Stimulated activated CD4-positive, alpha-beta T cell treated with anti-CD3 and anti-CD28 coated beads, Interleukin-1b, Interleukin-23, amount 100 ng/mL, for 1 hour (primary cell): ENCODE measurements at places on chromosomes 7 and 10.

- no peak for DNase-seq
These were observed 373.5 kb downstream of the KCNMA1 start for GRCh38 chr10:77264107-77264506.

GRCh38 chr10:87705339-87705738, 45.7 kb downstream of the PAPSS2 start:
- no peak for DNase-seq

GRCh38 chr10:51269821-51270220, 195.5 kb downstream of the PRKG1 start:
- DNase-seq, result no peak

- DNase-seq, result no peak
These were observed 35.1 kb downstream of the GUSB start for GRCh38 chr7:65946904-65947303.

GRCh38 chr7:17620566-17620965, 319.7 kb downstream of the SNX13 start:
- DNase-seq, result no peak

DNA sequence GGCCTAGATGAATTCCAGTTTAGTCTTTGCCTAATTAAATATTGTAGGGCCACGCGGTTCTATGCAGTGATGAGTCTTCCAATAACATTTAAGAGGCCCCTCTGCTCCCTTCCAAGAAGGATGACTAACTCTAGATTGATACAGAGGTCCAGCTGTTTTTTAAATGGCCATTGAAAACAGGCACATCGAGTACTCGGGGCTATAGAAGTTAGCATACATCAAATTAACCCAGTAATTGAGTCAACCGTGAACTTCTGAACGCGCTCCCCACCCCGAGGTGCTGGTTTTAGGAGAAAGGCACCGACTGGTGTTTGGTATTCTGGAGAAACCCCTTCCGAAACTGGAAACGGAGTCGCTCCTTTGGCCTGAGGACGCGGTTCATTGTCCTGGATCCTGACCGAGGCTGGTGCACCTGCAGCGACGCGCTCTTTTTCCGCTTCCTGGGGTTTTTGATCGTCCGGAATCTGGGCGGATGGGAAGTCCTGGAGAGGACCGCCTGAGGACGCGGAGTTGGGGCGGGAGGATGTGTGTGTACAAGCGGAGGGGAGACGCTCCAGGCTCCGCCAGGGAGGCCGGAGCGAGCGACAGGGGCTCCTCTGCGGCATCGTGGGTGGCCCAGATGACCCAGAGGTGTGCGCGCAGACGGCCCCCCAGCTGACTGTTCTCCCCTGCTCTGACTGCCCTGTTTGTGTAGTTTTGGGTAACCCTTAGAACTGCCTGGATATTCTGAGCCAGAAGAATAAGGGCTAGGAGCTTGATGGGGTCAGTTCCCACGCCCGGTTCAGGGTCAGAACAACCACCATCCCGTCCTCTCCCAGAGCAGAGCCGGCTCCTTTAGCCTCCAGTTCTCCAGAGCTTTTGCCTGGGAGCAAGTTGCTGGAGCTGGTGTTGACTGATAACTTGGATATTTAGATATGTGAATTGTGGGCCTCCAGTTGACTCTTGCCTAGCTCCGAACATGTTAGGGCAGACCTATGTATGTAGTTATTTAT, 711 bp downstream of the FAM221A start:
- DNase-seq, result no peak

- DNase-seq, result no peak
These were observed 11.9 kb downstream of the CYTH3 start for GRCh38 chr7:6260291-6261187.

- DNase-seq, result no peak
These were observed 1284.3 kb downstream of the XPNPEP1 start for GRCh38 chr10:108639010-108639409.

DNA sequence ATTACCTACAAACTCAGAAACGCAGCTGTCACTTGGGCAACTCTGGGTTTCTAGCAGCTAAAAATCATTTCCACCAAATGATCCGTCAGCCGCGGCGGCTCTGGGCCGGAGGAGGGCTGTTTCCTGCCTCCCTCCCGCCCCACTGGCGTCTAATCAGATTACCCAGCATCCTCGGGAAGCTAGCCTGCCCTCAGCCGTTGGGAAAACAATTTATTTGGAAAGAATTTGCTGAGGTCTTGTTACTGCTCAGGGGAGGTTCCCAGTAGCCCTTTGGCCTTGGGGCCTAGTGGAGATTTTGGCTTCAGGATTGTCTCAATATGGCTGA, 65.0 kb upstream of the ADGRA1 start:
- DNase-seq, result no peak

GRCh38 chr10:128125416-128125943, 743 bp downstream of the MKI67 start:
- DNase-seq, result no peak

DNA sequence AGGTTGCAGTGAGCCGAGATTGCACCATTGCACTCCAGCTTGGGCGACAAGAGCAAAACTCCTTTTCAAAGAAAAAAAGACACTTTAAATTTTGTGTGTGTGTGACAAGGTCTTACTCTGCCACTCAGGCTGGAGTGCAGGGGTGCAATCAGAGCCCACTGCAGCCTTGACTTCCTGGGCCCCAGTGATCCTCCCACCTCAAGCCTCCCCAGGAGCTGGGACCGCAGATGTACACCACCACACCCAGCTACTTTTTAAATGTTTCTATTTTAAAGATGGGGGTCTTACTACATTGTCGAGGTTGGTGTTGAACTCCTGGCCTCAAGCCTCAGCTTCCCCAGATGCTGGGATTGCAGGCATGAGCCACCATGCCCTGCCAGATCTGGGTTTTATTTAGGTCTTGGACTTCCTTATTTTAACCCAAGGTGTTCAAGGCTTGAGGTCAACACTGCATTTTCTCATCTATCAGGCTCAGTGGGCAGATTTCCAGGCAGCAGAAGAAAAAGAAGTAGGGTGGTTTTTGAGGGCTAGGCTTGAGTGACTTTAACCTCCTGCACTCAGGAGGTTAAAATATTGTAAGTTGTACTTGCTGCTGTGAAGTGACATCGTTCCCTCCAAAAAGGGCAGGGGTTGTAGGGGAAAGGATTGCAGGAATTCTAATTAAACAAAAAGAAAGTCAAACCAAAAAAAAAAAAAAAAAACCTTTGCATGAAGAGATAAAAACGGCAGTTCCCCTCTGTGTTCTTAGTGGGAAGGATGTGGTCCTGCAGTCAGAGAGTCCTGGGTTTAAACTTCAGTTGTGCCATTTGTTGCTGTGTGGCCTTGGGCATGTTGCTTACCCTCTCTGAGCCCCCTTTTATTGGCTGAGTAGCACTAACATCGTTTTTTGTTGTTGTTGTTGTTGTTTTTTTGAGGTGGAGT, 71.5 kb downstream of the CARD11 start:
- no peak for DNase-seq

- no peak for DNase-seq
These were observed 85.2 kb upstream of the INSIG1 start for GRCh38 chr7:155212301-155213015.

DNA sequence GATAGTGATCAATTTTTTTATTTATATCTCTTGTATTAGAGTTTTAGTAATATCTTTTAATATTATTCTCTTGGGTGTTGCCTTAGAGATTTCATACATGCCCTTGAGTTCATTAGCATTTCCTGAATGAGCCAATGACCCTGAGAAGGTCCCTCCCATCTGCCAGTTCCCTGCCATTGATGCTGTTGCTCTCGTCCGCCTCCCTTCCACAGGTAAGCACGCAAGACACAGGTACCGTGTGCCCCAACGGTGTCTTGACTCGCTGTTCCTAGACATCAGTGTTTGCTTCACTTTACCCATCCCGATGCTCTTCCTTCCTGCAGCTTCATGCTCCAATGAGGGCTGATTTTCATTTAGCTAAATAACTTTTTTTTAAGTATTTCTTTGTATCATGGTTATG, 19.7 kb upstream of the PWWP2B start:
- no peak for DNase-seq

DNA sequence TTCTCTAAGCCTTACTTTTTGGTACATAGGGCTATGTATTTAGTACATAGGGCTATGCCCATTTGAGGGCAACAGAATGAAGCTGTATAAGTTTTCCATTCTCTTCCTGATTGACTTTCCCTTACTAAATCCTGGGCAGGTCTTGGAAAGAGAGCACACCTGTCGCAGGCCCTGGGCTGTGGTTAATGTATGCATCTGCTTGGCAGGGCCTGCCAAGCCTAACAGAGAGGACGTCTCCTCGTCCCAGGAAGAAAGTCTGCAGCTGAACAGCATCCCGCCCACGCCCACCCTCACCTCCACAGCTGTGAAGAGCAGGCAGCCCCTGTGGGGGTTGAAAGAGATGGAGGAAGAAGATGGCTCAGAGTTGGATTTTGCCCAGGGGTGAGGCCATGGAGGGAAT, 8.9 kb upstream of the PVRIG start:
- DNase-seq, result no peak

DNA sequence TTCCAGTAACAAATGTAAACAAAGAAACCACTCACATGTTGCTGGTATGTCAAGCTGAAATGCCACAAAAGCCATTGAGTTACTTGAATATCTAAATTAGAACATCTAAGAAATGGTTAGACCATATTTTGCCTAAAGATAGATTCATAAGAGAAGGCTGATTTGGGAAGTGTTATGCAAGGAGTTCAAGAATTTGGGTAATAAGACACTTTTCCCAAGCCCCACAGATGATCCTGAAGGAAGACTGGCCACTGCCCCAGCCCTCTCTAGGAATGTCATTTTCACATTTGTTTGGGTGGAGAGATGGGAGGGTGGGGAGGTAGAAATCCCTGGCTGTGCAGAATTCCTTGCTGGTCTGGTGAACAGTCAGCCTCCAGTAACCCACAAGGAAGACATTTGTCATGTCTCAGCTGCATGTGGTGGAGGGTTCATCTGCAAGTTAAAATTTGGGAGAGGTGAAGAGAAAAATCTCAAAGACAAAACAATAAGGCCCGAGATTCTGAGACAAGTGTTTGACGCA, 427.2 kb upstream of the KLF6 start:
- DNase-seq, result no peak

GRCh38 chr10:79060641-79061255, 8.0 kb upstream of the ZMIZ1 start:
- DNase-seq, result no peak

GRCh38 chr7:77940647-77941046, 142.1 kb downstream of the PHTF2 start:
- no peak for DNase-seq

DNA sequence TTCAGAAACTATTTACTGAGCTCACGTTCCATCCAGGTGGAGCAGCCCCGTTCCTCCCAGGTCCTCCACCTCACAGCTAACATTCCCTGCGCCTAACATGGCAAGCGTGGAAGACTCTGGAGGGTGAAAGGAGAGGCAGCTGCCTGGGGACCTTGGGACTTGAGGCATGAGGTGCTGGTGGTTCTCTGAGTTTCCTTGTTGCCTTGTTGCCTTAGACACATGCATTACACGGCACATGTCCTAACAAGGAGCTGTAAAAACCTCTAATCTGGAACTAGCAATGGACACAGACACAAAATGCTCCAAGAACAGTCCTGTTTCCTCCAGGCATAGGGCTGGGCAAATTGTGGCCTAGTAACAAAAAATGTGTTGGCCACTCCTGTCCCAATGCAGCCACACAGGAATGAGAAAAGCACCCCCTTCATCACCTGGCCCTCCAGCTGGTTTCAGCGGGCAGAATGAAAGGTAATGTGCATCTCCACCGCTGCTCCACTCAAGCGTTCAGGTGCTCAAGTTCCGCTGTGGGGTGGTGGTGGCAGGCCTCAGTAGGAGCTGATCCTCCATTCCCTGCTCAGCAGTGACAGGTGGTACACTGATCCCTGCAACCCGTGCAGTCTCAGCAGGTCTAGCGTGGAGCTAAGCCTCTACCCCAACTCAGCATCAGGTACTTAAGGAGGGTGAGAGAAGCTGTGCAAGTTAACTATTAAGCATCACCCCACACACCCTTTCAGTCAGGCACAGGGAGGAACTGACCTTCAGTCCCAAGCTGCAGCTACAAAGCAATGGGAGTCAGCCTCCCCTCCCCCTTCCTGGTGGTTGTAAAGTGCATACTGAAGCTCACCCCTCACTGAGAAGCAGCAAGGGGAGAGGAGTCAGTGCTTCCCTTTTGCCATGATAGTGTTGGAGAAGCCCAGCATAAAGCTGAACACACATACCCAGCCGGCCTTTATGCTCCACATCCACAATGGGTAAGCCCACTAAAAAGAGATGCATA, 382.8 kb downstream of the SDK1 start:
- DNase-seq, result no peak

DNA sequence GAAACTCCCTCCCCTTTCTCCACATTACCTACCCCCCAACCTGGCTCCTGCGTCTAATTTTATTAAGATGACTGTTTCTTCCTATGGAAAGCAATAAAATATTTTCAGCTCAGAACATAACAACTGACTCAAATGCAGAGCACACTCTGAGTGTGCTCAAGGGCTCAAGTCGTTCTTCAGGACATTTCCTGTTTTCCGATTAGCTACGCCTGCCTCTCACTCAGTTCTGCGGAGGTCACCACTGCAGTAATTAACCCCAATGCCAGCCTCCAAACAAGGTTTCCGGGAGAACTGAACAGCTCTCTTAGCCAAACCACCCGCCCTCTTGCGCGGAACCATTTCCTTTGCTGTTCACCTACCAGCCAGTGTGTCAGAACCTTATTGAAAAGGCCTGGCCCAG, 19.3 kb downstream of the MYOF start:
- DNase-seq, result no peak

GRCh38 chr7:151705636-151706276, 171.2 kb downstream of the PRKAG2 start:
- DNase-seq, result no peak

GRCh38 chr10:127410030-127410429, 139.1 kb upstream of the NPS start:
- no peak for DNase-seq

DNA sequence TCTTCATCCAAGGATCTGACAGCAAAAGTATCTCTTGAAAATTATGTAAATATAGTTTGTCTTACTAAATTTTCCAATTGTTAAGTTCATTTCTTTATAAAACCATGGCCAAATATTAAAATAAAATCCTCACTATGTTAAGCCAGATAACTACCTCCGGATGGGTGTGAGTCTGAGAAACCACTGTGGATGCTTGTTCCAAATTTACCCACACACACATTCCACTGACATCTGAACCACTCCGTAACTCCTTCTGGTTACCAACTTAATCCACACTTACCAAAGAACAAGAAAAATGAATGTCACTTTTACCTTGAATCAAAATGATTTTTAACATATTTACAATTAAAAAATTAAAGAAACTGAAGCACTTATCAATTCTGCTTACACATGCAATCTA, 19.7 kb downstream of the CYTH3 start:
- DNase-seq, result no peak

DNA sequence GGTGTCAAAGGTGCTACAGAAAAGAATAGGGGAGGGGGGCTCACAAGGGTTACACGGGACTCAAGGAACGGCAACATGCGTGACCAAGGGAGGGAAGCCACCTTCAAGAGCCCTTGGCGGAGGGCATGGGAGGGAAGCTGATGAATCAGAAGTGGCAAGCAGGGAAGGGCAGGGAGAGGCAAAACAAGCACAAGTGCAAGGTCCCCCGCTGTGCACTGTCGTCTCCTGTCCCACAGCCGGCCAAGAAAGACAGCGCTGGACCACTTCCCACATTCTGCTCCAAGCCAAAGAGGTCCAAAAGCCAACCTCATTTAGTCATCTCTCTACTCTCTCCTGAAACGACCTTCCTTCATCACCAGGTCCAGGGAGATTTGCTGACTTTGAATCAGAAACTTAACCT, 102.7 kb downstream of the CALN1 start:
- no peak for DNase-seq
